Activated CD8-positive, alpha-beta memory T cell treated with anti-CD3 and anti-CD28 coated beads, Interleukin-2, amount 10 ng/mL, durations not matched to agents 7 days and 5 days (primary cell): ENCODE measurements at places on chromosomes 4 and X.

DNA sequence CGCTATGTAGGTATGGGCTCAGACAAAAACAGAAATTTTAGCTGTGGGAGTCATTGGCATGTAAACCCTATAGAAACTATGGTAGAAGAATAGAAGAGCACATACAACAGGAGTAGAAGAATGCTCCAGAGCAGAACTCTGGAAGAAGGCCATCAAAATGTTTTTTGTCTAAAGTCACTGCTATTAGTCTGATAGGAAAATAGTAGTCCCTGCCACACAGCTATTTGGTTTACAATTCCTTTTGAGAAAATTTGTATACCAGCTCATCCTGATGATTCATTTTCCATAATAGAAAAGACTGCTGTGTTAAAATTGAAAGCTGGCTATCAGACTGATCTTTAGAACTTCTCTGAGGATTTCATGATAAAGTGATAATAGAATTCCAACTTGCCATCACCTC, 32.8 kb upstream of the ADAD1 start:
- no peak for DNase-seq

- DNase-seq, result peak; percentile 42
Observed at GRCh38 chrX:150361777-150362351, 1.3 kb upstream of the MAMLD1 start.

DNA sequence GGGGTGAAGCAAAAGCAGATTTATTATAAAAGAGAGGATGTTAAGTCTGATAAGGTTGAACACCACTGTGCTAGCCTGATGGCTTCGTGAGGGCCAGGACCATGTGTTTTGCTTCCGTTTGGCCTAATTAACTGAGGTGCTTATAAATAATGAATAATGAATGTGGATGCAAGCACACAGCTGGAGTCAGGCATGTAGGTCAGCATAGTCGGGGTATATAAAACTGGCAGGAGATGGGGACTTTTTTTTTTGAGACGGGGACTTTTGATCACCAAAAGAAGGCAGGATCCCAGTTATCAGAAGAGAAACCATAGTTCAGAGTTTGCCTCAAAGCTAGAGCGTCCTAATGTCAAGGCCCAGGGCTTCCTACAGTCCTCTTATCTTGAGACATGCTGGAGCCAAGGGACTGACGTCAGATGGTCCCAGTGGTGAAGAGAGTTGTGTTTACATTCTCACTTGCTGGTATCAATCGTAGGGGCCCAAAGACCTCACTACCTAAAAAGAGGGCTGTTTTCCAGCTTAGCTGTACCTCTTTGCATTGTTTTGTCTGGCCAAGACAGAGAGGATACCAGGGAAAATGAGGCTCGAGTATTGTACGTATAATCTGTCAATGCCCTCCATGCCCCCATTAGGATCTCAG, 50.4 kb downstream of the RTL9 start:
- no peak for DNase-seq

GRCh38 chr4:38787693-38788092, 4.9 kb upstream of the TLR10 start:
- no peak for DNase-seq

- no peak for DNase-seq
Observed at GRCh38 chr4:7988437-7988836, 48.8 kb upstream of the AFAP1 start.

- no peak for DNase-seq
Observed at GRCh38 chrX:103356130-103356798, at the start of gene TCEAL9. TCEAL9 (plus strand) TSS chrX:103356506; CDS start chrX:103357685, 1,179 bp downstream.

GRCh38 chr4:168524006-168524405, 27.2 kb downstream of the PALLD start:
- DNase-seq, result no peak

DNA sequence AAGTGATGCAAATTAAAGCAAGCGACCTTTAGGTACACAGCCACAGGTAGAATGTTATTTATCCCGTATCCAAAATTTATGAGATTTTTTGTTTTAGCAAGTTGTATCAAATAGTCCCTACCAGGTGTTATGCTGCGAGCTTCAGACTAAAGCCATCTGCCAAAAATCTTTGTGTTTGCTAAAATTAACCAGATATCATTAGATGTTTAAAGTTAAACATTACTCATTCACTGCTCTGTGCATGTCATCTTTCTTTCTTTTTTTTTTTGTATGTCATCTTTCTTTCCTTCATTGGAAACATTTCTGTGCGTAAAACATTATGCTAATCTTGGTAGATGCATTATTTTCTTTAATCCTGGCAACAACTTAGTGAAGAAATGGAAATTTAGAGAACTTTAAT, 173.1 kb downstream of the FHIP1A start:
- no peak for DNase-seq

- DNase-seq, result no peak
Observed at GRCh38 chr4:71713611-71714203, 70.2 kb downstream of the GC start.

- DNase-seq, result no peak
Observed at GRCh38 chr4:20395160-20395773, 143.6 kb downstream of the SLIT2 start.

DNA sequence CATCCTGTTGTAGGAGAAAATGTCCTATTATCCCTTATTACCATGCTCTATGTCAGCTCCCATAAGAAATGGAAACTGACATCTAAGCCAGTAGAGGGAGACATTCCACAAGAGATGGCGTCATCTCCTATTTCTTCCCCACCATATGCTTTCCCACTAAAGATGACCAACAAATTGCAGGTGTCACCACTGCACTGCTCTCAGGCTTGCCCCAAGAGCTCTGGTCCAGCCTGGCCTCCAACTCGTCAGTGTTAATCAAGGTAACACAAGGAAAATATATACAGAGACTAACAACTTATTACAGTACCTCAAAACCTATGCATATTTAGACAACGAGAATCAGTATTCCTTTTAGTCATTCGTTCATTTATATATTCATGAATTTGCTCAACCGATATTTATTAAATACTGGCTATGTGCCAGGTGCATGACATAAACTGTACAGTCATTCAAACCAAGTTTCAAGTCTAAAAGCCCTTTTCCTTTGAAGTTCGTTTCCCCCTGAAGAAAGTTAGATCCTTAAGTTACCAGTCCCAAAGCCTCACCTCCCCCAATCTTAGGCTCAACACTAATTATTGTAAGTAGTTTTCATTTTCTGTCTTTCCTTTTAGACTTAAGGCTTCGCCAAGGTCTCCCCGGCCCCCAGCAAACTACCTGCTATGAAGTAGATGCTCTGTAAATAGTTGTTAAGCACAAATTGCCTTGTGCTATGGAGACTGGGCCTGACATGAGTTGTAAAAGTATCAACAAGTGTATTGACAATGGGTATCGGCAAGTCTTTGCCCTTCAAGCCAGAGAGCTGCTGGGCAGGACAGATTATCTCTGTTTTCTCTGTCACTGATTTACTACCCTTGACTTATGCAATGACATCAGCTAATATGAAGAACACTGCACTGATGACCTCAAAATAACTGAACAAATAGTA, 3.1 kb upstream of the FGB start:
- DNase-seq, result no peak

DNA sequence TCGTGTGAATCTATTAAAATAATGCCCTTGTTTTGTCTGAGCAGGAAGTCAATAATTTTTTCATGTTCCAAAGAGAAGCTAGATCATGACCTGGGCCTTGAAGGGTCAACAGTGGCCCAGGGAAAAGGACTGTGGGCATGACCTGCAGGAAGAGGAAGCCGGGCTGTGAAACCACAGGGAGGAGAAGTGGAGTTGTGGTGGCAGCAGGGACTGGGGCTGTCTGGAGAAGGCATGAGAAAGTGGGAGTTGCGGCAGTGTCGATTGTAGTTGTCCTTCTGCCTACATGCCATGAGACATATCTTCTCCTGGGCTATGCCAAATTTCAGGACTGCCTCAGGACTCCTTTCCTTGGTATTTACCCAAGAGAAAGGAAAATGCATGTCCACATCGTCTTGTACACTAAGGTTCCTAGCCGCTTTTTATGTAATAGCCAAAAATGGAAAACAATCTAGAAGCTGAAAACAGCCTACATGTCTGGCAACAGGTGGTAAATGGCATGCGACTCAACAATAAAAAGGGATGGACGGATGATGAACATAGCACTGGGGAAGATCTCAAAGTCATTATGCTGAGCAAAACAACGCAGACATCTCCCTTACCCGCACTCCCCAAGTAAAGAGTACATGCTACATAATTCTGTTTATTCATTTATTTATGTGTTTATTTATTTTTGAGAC, 13.6 kb upstream of the PTTG2 start:
- DNase-seq, result no peak

GRCh38 chr4:158823461-158823873, 54.6 kb downstream of the FNIP2 start:
- DNase-seq, result peak; percentile 45

GRCh38 chr4:7515390-7515902, 80.7 kb upstream of the PSAPL1 start:
- DNase-seq, result no peak

GRCh38 chr4:166195101-166195500, 322.1 kb downstream of the TLL1 start:
- no peak for DNase-seq

GRCh38 chr4:1557221-1557597, 126.9 kb downstream of the FAM53A start:
- no peak for DNase-seq

DNA sequence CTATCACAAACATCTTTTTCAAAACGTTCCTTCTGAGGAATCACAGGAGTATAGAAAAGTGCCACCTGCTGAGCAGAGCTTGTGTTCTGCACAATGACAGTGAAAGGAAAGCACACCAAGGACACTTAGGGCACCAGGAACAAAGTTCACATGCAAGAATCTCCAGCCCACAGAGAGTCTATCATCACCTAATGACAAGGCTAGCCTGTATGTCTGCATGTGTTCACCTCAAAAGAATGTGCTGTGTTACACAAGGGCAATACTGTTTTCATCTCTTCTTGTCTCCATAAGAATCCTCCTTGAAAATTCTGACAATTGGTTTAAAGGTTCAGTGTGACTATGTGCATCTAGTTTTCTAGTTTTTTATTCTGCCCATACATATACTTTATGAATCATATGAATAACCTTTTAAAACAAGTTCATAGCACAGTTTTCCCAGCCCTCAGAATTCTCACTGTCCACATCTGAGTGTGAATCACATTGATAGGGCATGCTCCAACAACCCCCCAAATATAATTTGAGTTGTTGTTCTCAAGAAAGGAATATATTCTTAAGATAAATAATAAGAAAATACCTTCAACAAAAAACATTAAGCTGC, 118.0 kb downstream of the PWWP3B start:
- no peak for DNase-seq

DNA sequence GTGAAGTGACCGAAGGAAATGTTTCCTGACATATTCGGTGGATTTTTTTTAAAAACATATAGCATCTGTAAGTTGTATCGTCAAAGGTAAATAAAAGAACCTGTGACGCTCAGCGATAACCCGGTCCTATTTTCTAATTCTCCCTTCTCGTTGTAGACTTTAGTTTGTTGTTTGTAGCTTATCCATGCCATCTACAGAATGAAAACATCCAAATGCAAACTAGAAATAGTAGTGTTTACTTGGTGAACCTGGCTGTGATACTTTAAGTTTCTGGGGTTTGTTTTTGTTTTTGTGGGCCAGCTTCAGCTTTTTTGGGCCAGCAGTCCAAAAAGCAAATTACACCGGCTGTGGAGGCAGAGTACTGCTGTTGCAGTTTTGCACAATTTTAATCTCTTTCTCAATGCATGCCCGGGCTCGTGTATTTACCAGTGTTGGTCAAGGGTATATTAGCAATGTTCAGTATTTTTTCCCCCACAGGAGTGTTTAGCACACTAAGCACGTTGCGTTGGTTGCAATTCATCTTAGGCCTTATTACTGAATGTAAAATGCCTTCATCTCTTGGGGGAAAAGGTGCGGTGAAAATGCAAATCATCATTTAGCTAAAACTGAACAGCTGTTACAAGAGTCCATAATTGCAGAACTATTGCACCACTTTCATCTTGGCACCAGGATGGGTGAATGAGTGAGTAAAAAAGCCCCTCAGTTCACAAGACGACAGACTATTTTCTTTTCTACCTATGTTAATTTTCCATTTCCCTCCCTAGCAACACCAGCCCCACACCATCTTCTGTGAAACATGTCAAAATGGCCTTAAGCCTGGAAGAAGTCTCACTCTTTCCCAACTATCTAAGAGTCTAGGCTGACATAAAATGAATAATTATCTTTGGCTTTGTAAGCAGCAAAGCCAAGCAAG, 1.7 kb upstream of the CNOT6L start:
- DNase-seq, result no peak

DNA sequence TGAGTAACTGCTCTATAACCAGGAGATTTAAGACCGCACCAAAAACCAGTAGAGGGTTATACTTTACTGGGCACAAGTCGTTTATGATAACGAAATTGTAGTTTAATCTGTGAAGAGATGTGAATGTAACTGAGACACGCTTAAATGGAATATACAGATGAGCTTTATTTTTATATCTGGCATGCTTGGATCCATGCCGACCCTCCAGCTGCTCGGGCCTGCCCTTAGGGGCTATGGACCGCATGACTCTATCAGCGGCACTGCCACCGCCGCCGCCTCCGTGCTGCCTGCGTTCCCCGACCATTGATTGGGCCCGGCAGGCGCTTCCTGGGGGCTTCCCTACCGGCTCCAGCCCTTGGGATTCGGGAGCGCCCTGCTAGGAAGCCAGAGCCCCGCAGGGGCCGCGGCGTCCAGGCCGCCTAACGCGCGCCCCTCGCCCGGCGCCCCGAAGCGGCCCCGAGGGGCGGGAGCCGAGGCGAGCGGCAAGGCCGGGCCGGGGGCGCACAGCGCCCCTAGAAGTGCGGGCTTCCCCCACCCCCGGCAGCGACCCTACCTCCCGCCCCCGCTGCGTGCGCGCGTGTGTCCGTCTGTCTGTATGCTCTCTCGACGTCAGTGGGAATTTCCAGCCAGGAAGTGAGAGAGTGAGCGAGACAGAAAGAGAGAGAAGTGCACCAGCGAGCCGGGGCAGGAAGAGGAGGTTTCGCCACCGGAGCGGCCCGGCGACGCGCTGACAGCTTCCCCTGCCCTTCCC, at the start of gene NFKB1:
Gene NFKB1 (plus strand): TSS at position 664 of the 751 bp plus-strand sequence. CDS start 24,160 bp downstream, outside the sequence.
- peak; percentile 86 for DNase-seq

GRCh38 chr4:94711635-94712034, 46.1 kb upstream of the BMPR1B start:
- no peak for DNase-seq

DNA sequence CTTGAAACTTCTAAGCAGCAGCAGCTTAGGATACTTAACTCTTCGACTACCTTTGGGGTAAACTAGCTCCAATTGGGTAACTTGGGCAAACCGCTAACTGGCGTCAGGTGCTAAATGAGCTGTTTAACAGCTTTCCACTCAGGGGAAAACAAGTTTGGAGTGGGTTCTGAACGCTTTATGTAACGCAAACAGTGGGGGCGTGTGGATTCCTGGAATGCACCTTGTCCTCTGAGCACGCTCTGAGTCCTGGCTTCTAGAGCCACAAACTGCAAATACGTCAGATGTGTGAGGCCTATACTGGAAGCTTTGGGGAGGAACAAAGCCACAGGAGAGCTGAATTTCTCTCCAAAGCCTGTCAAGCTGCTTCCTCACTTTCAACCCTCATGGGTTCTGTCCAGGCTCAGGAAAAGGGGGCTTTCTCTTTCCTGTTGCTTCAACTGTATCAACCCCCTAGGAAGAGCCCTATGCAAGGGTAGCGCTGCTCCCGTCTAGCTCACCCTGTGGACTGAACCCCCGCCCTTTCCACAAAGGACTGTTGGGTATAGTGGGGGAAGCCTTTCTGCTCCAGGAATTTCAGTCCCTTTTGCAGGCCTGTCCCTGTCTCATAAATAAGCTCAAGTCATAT, 4.5 kb upstream of the WDR1 start:
- DNase-seq, result no peak
